ENCODE measurements at places on chromosomes 7 and 10. TPM values are rescaled to one million over a fixed set of nuclear protein-coding genes. Genes with fewer than 3 reads are reported as not detected.

Gene PALD1
- total RNA-seq = 5.6 TPM

Gene VPS37D
- total RNA-seq = 16.1 TPM

Gene MKX
- total RNA-seq = not detected

Gene AGMO
- 1.1 TPM for total RNA-seq

Gene IRF5
- 0.90 TPM for total RNA-seq

Gene CTBP2
- total RNA-seq = 122 TPM

Gene ADO
- total RNA-seq = 20.3 TPM

Gene TFEC
- total RNA-seq = 0.49 TPM

Gene TRIM4
- 14.1 TPM for total RNA-seq
